ENCODE measurements at places on chromosomes 4 and X.

DNA sequence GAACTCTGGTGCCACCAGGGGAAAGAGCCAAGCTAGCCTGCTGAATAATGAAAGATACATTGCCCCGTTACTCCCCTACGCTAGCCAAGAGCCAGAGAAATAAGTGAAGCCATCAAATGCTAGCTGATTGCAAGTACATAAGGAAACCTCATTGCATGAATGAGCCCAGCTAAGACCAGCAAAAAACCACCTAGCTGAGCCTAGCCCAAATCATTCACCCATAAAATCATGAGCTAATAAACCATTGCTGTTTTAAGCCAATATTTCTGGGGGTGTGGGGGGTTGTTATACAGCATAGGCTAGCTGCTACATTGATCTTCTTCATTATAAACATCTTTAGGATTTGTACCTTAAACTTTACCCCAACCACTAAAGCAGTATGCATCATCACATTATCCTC lies 15.4 kb upstream of the EDNRA start:
- DNase-seq, result no peak

GRCh38 chr4:88297212-88297516 lies 12.8 kb upstream of the PPM1K start:
- DNase-seq, result no peak

DNA sequence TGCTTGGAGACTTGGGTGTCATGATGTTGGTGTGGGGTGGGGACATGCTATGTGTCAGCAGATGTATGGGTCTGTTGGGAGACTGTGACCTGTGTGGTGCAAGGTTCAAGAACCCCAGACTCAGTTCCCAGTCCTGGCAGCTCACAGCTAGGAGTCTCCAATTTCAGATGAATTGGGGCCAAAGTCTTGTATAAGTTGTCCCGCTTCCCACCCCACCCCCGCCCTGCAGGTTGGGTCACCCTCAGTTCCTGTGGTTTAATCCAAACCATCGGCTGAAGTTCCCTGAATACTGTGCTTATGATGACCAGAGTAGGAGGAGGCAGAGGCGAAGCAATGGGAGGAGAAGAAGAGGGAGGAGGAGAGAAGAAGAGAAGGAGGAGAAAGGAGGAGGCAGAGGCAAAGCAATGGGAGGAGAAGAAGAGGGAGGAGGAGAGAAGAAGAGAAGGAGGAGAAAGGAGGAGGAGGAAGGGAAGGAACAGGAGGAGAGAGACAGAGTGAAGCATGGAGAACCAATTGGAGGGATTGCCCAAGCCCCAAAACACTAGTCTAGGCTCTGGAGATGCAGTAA lies 112.6 kb downstream of the EFNB1 start:
- no peak for DNase-seq

GRCh38 chrX:114710571-114710970 lies 126.7 kb downstream of the HTR2C start:
- DNase-seq, result no peak

DNA sequence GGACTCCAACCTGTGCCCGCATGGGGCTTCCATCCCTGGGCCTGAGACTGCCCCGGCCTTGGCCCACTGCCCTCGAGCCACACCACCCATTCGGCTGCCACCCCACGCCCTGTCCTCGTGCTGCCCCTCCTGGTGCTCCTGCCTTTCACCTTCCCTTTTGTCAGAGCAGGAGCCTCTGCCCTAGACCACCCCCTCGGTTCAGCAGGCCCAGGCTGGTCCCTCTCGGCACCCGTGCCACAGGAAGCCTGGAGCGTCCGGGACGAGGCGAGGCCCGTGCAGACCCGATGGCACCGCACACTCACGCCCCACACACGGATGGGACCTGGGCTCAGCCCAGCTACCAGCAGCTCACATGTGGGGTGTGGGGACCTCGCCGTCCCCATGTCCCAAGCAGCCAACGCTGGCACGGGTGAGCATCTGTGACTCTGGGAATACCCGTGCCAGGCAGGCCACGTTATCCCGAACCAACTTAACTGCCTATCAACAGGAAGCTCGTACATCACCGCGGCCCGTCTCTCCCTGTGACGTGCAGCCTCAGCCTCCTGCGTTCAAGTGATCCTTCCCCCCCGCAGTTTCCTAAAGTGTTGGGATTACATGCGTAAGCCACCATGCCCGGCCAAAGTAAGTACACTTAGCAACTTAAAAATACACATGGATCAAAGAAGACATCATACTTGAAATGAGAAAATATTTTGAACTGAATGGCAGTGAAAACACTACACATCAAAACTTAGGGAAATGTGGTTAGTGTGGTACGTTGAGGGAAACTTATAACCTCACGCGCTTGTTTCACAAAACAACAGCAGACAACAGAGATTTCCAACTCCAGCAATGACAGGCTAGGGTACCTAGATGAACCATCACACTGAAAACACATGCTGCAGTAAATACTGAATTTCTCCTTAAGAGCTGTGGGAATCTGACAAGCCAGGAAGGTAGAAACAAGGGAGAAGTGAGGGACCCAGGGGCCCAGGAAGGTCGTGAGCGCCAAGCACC lies 29.0 kb downstream of the LRPAP1 start:
- DNase-seq, result no peak

DNA sequence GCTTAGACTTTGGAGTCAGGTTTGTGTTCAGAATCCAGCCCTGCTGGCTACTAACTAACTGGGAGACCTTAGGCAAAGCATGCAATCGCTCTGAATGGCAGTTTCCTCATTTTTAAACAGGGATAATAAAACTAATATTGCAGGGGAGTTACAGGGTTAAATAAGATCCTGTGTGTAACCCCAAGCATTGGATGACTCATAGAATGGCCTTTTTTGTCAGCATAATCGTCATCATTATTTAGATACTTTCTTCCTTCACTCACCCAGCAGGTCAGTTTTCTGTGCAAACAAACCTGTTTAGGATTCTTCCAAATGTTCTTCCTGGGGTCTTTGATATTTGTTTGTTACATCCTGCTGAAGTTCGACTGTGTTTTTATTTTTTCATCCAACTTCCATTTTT lies 208.2 kb downstream of the EVC2 start:
- no peak for DNase-seq

GRCh38 chrX:79079477-79079876 lies 65.0 kb upstream of the GPR174 start:
- no peak for DNase-seq

- DNase-seq, result no peak
These were observed 639.7 kb downstream of the TRIML1 start for GRCh38 chr4:188778905-188779304.

DNA sequence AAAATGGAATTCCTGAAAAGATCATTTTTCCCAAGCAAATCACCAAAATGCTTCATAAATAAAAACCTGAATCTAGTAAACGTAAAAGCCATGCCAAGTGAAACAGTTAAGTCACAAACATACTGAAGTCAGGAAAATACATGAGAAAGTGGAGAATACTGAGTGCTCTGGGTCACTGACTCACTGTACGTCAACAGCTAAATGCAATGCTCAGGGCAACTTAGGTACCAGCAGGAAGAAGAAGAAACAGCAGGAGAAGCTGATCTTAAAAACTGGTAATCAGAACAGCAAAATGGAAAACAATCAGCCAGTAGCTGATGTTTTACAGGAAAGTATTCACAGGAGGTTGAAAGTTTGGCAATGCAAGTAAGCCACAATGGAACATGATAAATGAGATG lies 252.6 kb upstream of the ETNPPL start:
- no peak for DNase-seq

GRCh38 chr4:3342182-3342854 lies 49.5 kb downstream of the RGS12 start:
- DNase-seq, result no peak

GRCh38 chr4:80431203-80431965 lies 95.9 kb downstream of the CFAP299 start:
- no peak for DNase-seq
